ENCODE measurements at places on chromosomes 12 and 14.

DNA sequence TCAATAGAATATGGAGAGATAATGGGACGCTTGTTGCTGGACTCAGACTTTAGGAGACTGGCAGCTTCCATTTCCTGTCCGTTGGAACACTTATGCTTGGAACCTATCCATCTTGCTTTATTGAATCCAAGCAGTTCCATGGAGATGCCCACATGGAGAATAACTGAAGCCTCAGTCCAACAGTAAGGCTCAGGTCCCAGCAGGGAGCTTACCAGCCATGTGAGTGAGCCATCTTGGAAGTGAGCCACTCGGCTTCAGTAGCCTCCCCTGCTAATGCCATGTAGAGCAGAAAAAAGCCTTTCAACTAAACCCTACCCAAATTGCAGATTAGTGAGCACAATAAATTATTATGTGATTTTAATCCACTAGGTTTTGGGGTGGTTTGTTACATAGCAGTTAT is 538.8 kb upstream of the STXBP6 start:
- no peak for DNase-seq

DNA sequence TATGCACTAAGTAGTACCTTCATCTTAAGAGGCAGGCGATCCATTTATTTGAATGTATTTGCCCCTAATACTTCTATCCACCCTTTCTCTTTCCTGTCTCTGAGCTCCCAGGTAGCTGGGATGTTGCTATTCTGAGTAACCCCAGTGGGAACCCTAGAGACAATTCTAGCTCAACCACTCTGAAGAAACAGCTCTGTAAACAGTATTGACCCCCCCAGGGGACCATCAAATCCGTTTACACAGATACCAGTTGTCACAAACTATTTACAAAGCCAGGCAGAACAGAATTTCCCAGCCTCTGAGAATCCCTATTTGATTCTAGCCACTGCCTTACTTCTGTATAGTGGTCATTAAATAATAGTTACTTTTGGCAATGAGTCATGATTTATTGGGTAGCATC is 64.9 kb downstream of the MIPOL1 start:
- DNase-seq: no peak

GRCh38 chr12:53208877-53209463 is 1.9 kb upstream of the ITGB7 start:
- no peak for DNase-seq

DNA sequence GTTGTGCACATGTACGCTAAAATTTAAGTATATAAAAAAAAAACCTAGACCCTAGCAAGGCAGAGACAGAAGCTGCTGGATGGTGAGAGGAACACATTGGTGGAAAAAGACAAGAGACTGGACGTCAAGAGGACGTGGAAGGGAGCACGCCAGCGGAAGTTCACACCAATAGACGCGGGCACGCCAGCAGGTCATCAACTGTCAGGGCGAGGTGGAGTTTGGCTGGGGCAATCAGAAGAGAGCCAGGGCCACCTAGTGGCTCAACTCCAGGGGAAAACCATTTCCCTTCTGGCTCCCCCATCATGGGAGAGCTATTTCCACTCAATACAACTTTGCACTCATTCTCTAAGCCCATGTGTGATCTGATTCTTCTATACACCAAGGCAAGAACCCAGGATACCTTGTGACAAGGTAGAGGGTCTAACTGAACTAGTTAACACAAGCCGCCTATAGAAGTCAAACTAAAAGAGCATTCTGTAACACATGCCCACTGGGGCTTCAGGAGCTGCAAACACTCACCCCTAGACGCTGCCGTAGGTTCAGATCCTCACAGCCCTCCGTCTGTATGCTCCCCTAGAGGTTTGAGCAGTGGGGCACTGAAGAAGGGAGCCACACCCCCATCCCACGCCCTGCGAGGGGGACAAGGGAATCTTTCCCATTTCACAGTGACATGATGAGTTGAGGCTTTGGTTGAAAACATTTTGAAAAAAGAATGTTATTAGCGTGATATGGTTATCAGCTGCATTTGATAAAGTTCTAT is 702.7 kb downstream of the TMTC2 start:
- DNase-seq: no peak

DNA sequence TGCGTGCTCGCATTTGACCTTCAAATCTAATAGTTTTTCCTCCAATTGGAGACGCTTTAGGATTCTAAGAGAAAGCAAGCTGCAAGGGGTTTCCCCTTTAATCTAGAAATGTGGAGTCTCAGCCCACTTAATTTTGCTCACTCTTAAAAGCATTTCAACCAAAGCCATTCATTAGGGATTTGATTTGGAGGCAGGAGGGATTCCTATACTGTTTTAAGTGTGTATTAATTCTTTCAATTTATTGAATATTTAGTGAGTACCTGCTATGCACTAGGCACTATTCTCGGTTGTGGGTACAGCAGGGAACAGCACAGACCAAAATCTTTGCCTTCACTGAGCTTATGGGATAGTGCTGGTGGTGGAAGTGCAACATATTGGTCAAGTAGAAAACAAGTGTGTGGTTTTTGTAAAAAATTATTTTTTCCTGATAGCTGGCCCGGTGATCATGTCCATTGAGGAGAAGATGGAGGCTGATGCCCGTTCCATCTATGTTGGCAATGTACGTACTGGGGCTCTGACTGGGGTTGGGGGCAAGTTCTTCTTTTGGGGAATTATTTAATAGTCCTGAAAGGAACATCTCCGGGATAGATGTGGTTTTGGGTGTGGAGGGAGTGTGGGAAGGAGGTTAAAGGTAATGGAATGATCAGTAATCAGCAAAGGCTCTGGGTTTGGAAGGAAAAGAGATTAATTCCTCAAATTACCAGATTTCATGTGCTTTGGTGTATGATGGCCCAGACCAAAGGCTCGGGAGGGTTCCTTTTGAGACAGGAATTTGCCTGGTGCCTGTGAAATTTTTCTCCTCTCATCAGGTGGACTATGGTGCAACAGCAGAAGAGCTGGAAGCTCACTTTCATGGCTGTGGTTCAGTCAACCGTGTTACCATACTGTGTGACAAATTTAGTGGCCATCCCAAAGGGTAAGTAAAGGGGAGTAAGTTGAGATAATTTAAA is 1.6 kb downstream of the PABPN1 start:
- DNase-seq: no peak

DNA sequence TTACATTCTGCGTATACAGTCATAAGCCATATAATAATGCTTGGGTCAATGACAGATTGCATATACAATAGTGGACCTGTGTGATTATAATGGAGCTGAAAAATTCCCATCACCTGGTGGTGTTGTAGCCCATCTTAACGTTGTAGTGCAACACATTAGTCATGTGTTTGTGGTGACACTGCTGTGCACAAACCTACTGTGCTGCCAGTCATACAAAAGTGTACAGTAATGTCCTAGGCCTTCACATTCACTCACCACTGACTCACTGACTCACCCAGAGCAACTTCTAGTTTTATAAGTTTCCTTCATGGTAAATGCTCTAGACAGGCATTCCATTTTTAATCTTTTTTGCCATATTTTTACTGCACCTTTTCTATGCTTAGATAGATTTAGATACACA is 194.8 kb upstream of the SEL1L start:
- no peak for DNase-seq
